Endodermal cell (in vitro differentiated cells): ENCODE measurements at places on chromosomes 6 and 20.

- H3K4me1 ChIP-seq: peaks cover 5% of the 10 kb centered on the region
- H3K27me3 ChIP-seq: no peaks in the 10 kb centered on the region
- no peak overlapping the region for H3K4me3 ChIP-seq
Observed at GRCh38 chr6:145141572-145141971, 593.7 kb downstream of the EPM2A start.

DNA sequence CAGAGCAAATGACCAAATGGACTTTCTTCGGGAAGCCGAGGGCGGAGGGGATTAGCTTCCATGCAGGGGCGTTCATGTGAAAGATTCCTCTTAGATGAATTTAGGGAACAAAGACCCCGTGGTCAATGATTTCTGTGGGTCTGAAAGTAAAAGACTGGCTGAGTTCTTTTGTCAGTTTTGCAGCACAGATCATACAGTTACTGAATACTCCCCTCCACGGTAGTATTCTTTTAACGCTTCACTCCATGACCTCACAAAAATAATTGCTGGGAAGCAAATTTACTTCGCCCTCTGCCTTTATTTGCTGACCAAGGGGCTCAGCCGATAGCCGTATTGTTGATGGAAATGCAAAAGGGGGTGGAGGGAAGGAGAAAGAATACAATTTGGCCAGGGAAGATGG lies 86.0 kb upstream of the SALL4 start:
- H3K27me3 ChIP-seq: no peaks in the 10 kb centered on the region
- peak overlapping the region; percentile 77 for H3K27ac ChIP-seq
- H3K4me3 ChIP-seq: peak overlapping the region; percentile 10

- H3K27ac ChIP-seq: peak overlapping the region; percentile 5
- no peak overlapping the region for H3K4me3 ChIP-seq
- H3K36me3 ChIP-seq: no peaks in the 10 kb centered on the region
- DNase-seq: peak; percentile 87
Observed at GRCh38 chr6:157158897-157159296, 164.4 kb downstream of the TMEM242 start.

GRCh38 chr6:106334646-106335448 lies 9.3 kb upstream of the ATG5 start:
- H3K27me3 ChIP-seq: peaks cover 3% of the 10 kb centered on the region
- H3K27ac ChIP-seq: no peak overlapping the region
- H3K36me3 ChIP-seq: no peaks in the 10 kb centered on the region
- DNase-seq: peak; percentile 80
- no peaks in the 10 kb centered on the region for H3K4me1 ChIP-seq

DNA sequence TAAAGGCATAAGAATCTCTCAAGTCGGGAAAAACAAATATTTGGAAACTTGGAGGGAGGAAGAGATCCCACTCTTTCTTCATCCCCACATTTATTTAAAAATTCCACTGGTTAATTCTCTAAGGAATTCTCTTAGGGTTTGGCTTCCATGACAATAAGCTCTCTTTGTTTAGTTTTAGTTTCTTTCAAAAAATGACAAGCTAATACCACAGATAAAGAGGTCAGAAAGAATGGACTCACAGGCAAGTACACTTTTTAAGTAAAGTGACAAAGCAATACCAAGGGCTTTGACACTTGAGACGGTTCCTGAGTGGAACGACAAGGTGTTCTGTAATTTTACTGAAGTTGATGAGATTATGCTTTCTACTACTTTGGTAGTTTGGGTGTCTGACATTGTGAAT lies 872.1 kb downstream of the PHF3 start:
- H3K4me3 ChIP-seq: no peak overlapping the region
- H3K27ac ChIP-seq: no peak overlapping the region
- H3K27me3 ChIP-seq: no peaks in the 10 kb centered on the region
- no peaks in the 10 kb centered on the region for H3K36me3 ChIP-seq

GRCh38 chr6:92550501-92550900 lies 868.9 kb downstream of the EPHA7 start:
- H3K27ac ChIP-seq: no peak overlapping the region
- no peak overlapping the region for H3K4me3 ChIP-seq
- no peak for DNase-seq
- H3K4me1 ChIP-seq: no peaks in the 10 kb centered on the region
- no peaks in the 10 kb centered on the region for H3K27me3 ChIP-seq

- no peaks in the 10 kb centered on the region for H3K36me3 ChIP-seq
- no peaks in the 10 kb centered on the region for H3K4me1 ChIP-seq
Observed at GRCh38 chr20:50804437-50805348, 9.8 kb downstream of the BCAS4 start.
